ENCODE measurements at places on chromosomes 2 and 18.

- DNase-seq: no peak
Measured at GRCh38 chr2:83143946-83144345, 1315.1 kb downstream of the SUCLG1 start.

- DNase-seq: no peak
Measured at GRCh38 chr18:7524786-7525185, 42.3 kb upstream of the PTPRM start.

DNA sequence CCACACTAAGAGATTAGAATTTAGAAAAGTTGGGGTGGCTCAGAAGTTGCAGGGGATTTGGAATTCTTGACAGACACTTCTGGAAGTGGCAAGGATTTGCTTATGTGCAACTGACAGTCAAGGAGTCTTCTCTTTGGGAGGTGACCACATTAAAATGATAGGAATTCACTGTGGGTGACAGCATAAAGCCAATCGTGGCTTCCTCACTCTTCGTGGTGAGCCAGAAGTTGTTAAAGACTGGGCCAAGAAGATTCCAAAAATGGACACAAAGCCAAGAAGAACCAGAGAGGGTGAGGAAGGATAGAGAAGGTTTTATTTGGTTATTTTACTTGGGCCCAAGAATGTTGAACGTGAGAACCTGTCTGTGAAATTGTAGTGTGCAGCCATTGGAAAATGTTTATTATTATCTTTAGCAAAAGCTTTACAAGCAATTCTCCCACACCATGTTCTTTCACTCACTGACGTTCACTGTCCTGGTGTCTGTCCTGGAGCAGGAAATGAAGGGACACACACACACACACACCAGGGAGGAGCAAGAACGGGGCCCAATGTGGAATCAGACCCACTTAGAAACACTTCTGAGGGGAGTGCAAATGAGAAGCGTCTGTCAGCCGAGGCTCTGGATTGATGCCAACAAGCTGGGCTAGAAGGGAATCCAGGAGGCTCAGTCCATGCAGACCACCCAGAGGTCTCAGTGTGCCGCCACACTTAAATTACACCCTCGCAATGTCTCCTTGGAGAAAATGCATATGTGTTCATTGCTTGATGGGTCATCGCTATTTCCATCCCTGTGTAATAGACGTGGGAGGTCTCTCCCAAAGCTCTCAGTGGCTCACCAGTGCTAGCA, 37.2 kb downstream of the STEAP3 start:
- DNase-seq: no peak

GRCh38 chr2:97849881-97850528, 136.6 kb downstream of the ZAP70 start:
- DNase-seq: no peak

DNA sequence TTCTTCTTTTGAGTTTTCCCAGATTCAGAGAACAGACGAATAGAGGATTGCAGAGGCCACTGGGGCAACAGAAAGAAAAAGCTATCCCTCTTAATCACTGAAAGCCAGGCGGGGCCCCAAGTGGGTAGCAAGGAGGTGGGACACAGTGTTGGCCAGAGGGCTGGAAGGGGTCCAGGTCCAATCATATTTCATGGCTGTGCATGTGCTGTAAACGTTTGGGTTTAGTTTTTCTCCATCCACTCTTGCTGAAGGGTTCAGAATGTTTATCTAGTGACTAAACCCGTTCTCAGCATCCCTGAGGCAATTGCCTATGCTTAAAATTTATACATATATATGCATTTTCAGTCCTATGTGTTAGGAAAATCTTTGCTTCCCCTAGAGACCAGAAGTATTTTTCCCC, 99.4 kb upstream of the EPHA4 start:
- no peak for DNase-seq

- no peak for DNase-seq
Measured at GRCh38 chr18:75261430-75262223, 51.0 kb downstream of the TSHZ1 start.

DNA sequence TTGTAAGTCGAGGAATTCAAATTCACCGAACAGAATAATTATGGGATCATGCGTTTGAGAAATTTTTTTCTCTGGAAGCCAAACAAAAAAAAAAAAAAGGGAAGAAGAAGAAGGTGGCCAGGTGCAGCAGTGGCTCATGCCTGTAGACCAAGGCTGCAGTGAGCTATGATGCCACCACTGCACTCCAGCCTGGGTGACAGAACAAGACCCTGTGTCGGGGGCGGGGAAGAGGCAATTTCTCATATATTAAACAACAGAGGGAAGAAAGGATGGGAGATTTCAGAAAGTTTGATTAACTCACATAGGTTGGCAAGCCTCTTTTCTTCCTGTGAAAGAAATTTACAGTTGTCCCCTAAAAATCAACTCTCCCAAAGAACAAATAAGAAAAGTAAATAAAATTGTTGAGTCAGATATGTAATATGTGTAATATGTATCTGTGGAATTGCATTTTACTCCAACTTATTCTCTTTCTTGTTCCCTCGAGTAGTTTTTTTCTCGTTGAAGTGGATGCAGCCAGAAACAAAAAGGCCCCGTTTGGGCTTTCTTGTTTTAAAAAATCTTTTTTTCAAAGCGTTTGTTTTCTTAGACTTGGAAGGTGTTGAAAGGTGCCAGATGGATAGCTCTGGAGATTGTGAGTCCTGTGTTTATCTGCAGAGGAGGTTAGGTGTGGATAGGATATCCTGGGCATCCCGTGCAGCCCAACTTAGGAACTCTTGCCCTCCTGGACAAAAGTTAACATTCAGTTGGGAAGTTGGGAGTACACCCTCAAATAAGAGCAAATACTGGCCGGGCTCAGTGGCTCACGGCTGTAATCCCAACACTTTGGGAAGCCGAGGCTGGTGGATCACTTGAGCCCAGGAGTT, 25.4 kb upstream of the FMNL2 start:
- no peak for DNase-seq

- no peak for DNase-seq
Measured at GRCh38 chr18:6876641-6877041, 147.1 kb downstream of the ARHGAP28 start.

GRCh38 chr2:1633092-1633671, 111.1 kb downstream of the PXDN start:
- no peak for DNase-seq

GRCh38 chr2:217108575-217109027, 248.7 kb upstream of the TNP1 start:
- no peak for DNase-seq

- no peak for DNase-seq
Measured at GRCh38 chr2:14634489-14635390, 2.2 kb downstream of the LRATD1 start.

GRCh38 chr18:74190086-74190485, 41.8 kb downstream of the TIMM21 start:
- no peak for DNase-seq

- no peak for DNase-seq
Measured at GRCh38 chr2:180122874-180123273, 115.8 kb upstream of the CWC22 start.

DNA sequence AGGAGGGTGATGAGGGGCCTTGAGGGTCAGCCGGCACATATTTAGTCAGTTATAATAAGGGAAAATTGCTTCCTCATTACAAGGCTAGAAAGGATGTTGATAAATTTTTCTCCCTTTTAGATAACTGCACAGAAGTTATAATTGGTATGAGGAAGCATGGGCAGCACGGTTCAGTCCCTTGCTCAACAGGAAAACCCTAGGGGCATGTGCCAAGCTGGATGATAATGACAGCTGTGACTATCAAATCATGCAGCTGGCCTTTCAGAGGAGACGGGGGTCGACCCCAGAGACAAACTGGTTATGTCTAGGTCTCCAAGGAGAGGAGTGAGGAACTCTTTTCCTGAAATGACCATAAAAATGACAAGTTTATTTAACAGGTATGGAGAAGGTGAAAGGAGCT, 448.1 kb upstream of the VRK2 start:
- DNase-seq: no peak

DNA sequence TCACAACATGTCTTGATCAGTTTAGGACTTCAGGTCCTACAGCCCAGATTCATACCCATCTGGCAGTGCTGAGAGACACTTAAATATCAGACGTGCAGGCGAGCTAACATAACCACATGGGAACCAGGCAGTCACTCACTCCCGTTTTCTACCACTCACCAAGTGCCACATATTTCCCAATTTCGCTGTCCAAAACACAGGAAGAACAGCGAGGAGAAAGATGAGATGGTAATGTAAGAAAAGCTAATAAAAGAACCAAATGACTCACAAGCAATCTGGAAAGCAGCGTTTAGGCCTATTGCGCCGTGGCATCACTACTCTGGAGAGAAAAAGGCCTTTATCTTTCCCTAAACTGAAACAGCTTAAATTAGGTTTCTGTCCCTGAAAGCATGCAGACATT, 647.8 kb upstream of the SLC39A10 start:
- no peak for DNase-seq

DNA sequence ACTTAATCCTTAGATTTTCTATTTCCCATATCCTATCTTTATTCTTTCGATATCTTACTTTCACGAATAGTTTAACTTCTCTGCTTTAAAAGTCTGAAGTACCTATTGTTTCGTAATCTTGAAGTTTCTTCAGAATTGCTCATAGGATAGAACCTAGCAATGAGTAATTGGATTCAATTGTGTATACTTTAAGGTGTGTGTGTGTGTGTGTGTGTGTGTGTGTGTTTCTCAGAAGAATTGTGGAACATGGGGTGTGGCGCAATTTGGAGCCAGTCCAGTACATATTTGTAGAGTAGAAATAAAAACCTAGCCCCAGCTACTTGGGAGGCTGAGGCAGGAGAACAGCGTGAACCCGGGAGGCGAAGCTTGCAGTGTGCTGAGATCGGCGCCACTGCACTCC, 897.6 kb downstream of the BCL11A start:
- no peak for DNase-seq
